ENCODE measurements at places on chromosomes 12 and 14.

DNA sequence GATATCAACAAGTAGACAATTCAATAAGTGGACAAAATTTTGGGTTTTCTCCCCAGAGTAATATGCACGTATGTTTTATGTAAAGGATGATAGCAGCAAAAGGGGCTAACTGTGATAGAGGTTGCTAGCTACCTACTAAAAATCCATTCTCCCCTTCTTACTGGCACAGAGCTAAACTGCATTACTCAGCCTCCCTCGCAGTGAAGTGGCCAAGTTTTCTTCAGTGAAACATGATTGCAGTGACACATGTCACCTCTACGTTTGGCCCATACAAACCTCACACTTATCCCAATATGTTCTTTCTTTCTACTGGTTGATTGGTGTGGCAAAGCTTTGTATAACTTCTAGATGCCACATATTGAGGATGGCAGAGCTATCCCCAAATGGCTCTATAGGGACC is 34.3 kb downstream of the GPR65 start:
- no peak for DNase-seq

- no peak for DNase-seq
Observed at GRCh38 chr12:5210179-5210922, 166.7 kb downstream of the KCNA5 start.

DNA sequence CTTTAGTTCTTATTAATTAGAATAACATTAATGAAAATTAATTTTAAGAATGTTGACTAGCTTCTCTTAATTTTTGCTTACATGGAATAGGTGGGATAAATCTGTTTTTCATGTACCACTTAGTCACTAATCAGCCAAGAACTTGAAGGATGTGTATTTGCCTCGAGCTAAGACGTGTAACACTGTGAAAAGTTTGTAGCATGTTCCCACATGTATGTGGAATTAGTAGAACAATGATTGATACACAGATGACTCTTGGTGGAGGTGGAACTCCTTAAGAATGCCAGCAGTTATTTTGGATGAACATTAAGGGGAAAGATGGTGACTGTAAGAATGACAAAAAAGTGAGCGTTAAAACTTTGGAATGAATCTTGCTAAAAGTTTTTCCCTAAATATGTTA is 435.7 kb upstream of the MDGA2 start:
- DNase-seq, result no peak

GRCh38 chr12:47286676-47287075 is 206.9 kb upstream of the AMIGO2 start:
- DNase-seq, result no peak

GRCh38 chr14:100903134-100903468 is 421 bp downstream of the RTL1 start:
- DNase-seq, result no peak

GRCh38 chr12:95637471-95638155 is 86.3 kb upstream of the USP44 start:
- no peak for DNase-seq

DNA sequence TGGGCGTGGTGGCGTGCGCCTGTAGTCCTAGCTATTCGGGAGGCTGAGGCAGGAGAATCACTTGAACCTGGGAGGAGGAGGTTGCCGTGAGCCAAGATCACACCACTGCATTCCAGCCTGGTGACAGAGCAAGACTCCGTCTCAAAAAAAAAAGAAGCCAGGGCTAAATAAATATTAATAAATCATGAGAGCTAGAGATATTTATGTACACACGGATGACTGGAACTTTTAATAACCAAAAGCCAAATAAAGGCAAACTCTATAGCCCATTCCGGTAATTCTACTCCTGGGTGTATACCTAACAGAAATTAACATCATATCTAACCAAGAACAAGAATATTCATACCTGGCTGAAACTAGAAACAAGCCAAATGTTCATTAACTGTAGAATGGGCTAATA is 7.7 kb upstream of the TRAFD1 start:
- DNase-seq, result no peak
